ENCODE measurements at places on chromosomes 2 and 18. TPM values are rescaled to one million over a fixed set of nuclear protein-coding genes. Genes with fewer than 3 reads are reported as not detected.

MIB1 gene
- 46.1 TPM for total RNA-seq

GRCh38 chr2:157326698-157327097 is 1.1 kb upstream of the ERMN start:
- no peak for DNase-seq
- H3K27me3 ChIP-seq: no peaks in the 10 kb centered on the region
- no peaks in the 10 kb centered on the region for H3K36me3 ChIP-seq
- no peak overlapping the region for H3K27ac ChIP-seq

DNA sequence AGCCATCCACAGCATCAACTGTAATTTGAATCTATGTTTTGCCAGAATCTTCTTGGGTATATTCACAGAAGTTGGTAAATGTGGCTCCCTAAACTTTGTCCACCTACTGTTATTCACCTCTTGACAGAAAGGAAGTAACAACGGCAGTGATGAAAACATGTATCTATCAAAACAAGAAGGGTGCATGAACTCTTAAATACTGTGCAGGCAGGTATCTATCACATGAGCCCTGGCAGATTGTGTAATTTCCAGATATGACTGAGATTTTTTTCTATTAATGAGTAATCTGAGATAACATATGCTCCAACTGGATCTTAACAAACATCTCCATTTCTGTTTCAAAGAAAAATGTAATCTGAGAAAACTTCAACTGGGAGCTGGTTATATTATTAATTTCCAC is 36.6 kb downstream of the SFT2D3 start:
- no peaks in the 10 kb centered on the region for H3K4me1 ChIP-seq
- no peak for DNase-seq
- H3K36me3 ChIP-seq: no peaks in the 10 kb centered on the region
- H3K27ac ChIP-seq: no peak overlapping the region
- H3K27me3 ChIP-seq: no peaks in the 10 kb centered on the region

GRCh38 chr18:46659484-46659883 is 2.5 kb upstream of the LOXHD1 start:
- DNase-seq: no peak
- no peaks in the 10 kb centered on the region for H3K27me3 ChIP-seq
- H3K27ac ChIP-seq: no peak overlapping the region
- H3K4me1 ChIP-seq: peaks cover 3% of the 10 kb centered on the region
- H3K36me3 ChIP-seq: no peaks in the 10 kb centered on the region
- no peak overlapping the region for H3K4me3 ChIP-seq

DNA sequence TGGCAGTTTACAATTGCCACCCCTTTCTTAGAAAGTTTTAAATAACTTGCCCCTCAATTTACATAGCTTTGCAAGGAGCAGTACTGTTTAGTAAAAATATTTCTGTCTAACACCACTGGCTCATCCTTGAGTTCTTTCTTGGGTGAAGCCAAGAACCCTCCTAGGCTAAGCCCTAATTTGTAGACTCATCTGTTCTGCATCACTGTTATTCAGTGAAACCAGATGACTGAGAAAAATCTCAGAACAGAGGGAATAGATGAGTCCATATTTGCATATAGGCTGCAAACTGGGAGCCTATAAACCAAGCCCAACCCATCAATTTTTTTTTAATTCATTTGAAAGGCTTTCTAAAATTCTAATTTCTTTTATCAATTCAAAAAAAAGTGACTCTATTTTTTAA is 161.4 kb upstream of the TFPI start:
- no peaks in the 10 kb centered on the region for H3K27me3 ChIP-seq
- no peak overlapping the region for H3K27ac ChIP-seq
- no peak overlapping the region for H3K4me3 ChIP-seq
- H3K36me3 ChIP-seq: no peaks in the 10 kb centered on the region
- no peak for DNase-seq

GRCh38 chr2:231030725-231031124 is 6.6 kb upstream of the C2orf72 start:
- no peaks in the 10 kb centered on the region for H3K4me1 ChIP-seq
- H3K36me3 ChIP-seq: no peaks in the 10 kb centered on the region
- no peak overlapping the region for H3K4me3 ChIP-seq

DNA sequence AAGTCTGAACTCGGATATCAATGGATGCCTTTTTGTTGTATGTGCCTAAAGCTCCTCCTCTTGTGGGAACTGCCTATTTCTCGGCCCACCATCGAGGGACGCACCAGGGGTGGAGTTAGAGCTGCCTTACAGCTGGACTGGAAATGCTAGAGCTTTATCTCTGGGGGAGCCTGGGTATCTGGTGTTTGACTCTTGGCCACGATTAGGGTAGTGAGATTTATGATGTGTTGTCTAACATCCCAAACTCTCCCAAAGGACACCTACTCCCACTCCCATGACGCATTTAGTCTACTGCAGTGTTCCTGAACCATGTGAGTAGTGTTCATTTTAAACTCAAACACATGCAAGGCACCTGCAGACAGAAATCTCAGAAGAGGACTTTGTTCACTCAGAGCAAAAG is 594.8 kb downstream of the METTL4 start:
- DNase-seq: no peak
- no peaks in the 10 kb centered on the region for H3K4me1 ChIP-seq
- no peaks in the 10 kb centered on the region for H3K36me3 ChIP-seq
- H3K4me3 ChIP-seq: no peak overlapping the region
- no peaks in the 10 kb centered on the region for H3K27me3 ChIP-seq
- H3K27ac ChIP-seq: no peak overlapping the region

FABP1 gene
- total RNA-seq: 0.76 TPM

- no peak for DNase-seq
- H3K4me1 ChIP-seq: peaks cover 58% of the 10 kb centered on the region
- peaks cover 34% of the 10 kb centered on the region for H3K36me3 ChIP-seq
- H3K4me3 ChIP-seq: no peak overlapping the region
- H3K27ac ChIP-seq: no peak overlapping the region
- H3K27me3 ChIP-seq: no peaks in the 10 kb centered on the region
Measured at GRCh38 chr2:46983065-46983801, 67.6 kb upstream of the MCFD2 start.

DYNAP gene
- not detected for total RNA-seq

VAMP5 gene
- 40.1 TPM for total RNA-seq

DNA sequence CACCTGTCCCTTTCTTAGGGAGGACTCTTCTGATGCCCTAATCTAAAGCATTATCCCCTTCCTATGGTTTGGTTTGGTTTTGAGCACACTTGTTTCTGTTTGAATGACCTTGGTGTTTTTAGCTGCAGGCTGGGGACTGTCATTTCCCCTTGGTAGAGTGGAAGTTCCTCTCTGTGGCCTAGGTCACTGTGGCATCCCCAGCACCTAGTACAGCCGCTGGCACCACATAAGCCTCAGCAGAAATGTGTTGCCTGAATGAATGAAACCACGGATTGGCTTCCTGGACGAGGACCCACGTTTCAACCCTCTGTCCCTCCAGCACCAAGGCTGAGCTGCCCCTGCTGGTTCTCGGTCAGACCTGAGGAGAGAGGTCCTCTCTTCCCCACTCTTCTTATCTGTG is 159.9 kb downstream of the CTIF start:
- H3K36me3 ChIP-seq: no peaks in the 10 kb centered on the region
- no peak overlapping the region for H3K27ac ChIP-seq
- no peaks in the 10 kb centered on the region for H3K4me1 ChIP-seq
- H3K27me3 ChIP-seq: peaks cover 5% of the 10 kb centered on the region
- no peak overlapping the region for H3K4me3 ChIP-seq

DNA sequence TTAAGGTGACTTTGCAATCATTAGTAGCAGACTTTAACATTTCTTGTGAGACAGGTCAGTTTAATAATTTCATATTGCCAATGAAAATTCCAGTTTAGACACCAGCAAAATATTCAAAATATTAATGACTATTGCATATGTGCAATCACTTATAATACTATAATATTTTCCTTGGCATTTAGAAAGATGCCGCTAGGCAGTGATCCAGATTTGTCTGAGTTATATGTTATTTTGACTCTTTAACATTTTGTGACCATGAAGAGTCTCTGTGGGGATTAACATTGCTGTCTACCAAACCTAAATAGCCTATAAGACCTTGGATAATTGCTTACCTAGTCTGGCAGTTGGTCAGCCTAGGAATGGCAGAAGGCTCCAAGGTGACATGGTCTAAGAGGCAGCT is 389.6 kb downstream of the THSD7B start:
- H3K27ac ChIP-seq: no peak overlapping the region
- H3K36me3 ChIP-seq: no peaks in the 10 kb centered on the region
- H3K4me3 ChIP-seq: no peak overlapping the region
- DNase-seq: no peak
- H3K27me3 ChIP-seq: no peaks in the 10 kb centered on the region

TTN gene
- total RNA-seq: 49.2 TPM

DNA sequence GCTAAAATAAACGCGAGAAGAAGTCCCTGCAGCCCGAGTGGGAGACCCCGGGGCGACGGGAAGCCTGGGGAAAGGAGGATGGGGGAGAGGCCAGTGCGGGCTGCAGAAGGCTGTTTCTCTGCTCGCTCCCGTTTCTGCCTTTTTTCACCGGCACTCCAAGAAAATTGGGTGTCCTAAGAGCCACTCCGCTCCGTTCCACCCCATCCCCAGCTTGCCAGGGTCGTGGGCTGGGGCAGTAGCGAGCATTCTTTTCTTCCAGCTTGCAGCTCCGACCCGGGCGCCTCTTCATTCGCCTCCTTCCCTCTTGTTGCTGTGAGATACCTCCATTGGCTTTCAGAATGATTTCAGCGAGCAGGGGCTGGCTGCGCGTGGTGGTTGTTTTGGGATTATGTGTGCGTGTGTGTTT is 1.1 kb downstream of the HOXD3 start:
- H3K4me3 ChIP-seq: no peak overlapping the region
- H3K27ac ChIP-seq: no peak overlapping the region
- peaks cover 78% of the 10 kb centered on the region for H3K27me3 ChIP-seq

GRCh38 chr2:224319750-224320149 is 82.2 kb downstream of the FAM124B start:
- no peaks in the 10 kb centered on the region for H3K4me1 ChIP-seq
- H3K27ac ChIP-seq: no peak overlapping the region
- no peaks in the 10 kb centered on the region for H3K36me3 ChIP-seq
- no peak overlapping the region for H3K4me3 ChIP-seq
- no peak for DNase-seq

PRSS56 gene
- not detected for total RNA-seq

- H3K27ac ChIP-seq: peak overlapping the region; percentile 77
- no peaks in the 10 kb centered on the region for H3K36me3 ChIP-seq
- no peak for DNase-seq
- H3K4me1 ChIP-seq: peaks cover 46% of the 10 kb centered on the region
Measured at GRCh38 chr2:202643012-202643858, 8.5 kb downstream of the FAM117B start.

CD8B2 gene
- 2.4 TPM for total RNA-seq

DNA sequence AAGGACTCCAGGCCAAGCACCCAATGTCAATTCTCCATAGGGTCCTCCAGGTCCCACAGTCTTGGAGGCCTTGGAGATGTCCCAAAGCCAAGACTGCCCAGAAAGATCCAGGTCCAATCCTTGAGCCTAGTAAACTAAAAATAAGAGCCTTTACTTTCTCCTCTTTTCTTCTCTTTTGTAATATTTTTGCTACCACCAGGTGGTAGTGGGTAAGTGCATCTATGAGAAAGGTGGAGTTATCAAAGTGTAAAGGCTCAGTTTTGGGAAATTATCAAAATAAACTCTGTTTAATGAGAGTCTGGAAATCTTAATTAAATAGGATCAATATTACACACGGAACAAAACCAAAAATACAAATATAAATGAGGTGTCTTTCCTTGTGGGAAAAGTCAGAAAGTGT is 276.4 kb downstream of the ALK start:
- no peaks in the 10 kb centered on the region for H3K27me3 ChIP-seq
- no peaks in the 10 kb centered on the region for H3K4me1 ChIP-seq
- no peaks in the 10 kb centered on the region for H3K36me3 ChIP-seq
- no peak overlapping the region for H3K4me3 ChIP-seq

GREB1 gene
- 0.79 TPM for total RNA-seq

DNA sequence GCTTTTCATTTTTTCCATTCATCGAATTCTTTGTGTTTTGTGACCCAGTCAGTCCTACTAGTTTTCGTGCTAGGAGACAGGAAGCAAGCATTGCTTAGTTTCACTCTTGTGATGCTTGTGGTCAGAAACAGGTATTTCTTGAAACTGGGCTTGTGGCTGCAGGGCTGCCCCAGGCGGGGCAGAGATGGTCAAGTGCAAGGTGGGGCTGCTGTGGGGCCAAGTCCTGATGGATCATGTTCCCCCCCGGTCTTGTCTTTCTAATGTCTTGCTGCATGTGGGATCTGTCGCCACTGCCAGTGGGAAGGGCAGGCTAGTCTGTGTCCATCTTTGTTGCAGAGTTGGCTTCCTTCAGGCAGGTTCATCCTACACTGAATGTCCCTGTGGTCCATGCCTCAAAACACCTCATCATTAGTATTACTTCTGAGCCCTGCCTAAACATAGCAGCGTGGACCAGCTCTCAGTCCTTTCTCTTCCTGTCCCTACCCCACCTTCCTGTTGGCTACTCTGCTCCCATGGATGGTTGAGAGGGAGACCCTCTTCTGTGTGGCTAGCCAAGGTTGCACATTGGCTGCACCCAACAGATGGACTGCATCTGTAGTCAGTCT is 38.7 kb downstream of the INPP4A start:
- no peaks in the 10 kb centered on the region for H3K27me3 ChIP-seq
- H3K27ac ChIP-seq: peak overlapping the region; percentile 39
- H3K4me3 ChIP-seq: peak overlapping the region; percentile 1
- H3K4me1 ChIP-seq: peaks cover 92% of the 10 kb centered on the region
- DNase-seq: no peak

CDH20 gene
- 0.07 TPM for total RNA-seq

GRCh38 chr2:15584767-15585469 is 6.8 kb upstream of the DDX1 start:
- no peak for DNase-seq
- H3K4me3 ChIP-seq: no peak overlapping the region
- H3K27ac ChIP-seq: no peak overlapping the region
- no peaks in the 10 kb centered on the region for H3K4me1 ChIP-seq

GRCh38 chr2:55896633-55897032 is 26.9 kb downstream of the EFEMP1 start:
- H3K4me3 ChIP-seq: no peak overlapping the region
- no peak for DNase-seq
- H3K4me1 ChIP-seq: no peaks in the 10 kb centered on the region
- H3K27ac ChIP-seq: no peak overlapping the region
- H3K36me3 ChIP-seq: no peaks in the 10 kb centered on the region

DNA sequence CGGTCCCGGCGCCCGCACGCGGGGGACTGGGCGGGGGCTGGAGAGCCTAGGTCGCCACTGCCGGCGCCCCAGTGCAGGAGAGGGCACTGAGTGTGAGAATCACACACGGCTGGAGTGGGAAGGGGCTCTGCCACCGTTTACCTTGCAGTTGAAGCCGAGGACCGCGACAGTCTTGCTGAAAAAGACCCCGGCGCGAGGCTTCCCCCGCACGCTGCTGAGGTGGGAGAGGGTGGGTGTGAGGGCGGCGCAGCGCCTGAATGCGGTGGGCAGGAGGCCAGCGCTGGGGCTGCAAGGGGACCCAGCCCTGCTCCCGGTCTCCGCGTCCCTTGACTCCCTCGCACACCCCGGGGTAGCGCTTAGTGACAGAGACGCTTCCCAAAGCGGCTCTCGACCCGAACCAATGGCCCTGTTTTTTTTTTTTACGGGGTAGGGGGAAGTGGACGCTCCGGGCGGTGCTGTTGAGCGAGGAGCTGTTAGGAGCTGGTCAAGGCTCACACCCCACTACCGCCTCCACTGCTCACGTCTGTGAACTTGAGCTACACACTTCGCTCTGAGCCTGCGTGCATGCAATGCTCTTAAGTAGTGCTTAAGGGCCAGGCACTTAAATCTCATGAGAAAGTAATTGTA is 794 bp downstream of the NOTO start:
- no peak overlapping the region for H3K27ac ChIP-seq
- peaks cover 15% of the 10 kb centered on the region for H3K4me1 ChIP-seq
- peaks cover 13% of the 10 kb centered on the region for H3K27me3 ChIP-seq
- no peaks in the 10 kb centered on the region for H3K36me3 ChIP-seq

PCARE gene
- total RNA-seq: not detected

- H3K27me3 ChIP-seq: peaks cover 15% of the 10 kb centered on the region
- DNase-seq: no peak
- H3K36me3 ChIP-seq: no peaks in the 10 kb centered on the region
Measured at GRCh38 chr2:222973237-222973636, 78.8 kb upstream of the KCNE4 start.
